Chondrocyte (in vitro differentiated cells): ENCODE measurements at places on chromosomes 7 and 10.
A peak's percentile ranks its signal among the peaks of the same experiment; 100 is the strongest.

GRCh38 chr7:121504482-121504881 is 108.4 kb upstream of the FAM3C start:
- no peak for DNase-seq

DNA sequence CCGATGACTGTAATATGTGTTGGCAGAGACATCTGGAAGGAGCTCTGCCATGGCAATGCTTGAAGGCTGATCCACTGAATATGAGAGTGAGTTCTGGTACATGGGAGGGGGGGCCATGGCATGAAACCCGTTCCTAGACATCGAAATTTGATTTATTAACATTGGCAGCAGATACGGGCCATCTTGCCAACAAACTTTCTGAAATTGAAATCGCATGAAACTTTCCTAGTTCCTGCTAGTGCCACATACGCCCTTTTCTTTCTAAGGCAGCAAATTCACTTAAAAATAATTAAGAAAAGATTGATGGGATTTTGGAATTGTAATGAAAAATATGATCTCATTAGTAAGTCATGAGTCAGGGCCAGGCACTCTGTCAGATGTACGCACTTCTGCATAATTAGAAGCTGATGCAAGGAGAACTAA is 91.8 kb upstream of the KMT2C start:
- DNase-seq, result no peak

DNA sequence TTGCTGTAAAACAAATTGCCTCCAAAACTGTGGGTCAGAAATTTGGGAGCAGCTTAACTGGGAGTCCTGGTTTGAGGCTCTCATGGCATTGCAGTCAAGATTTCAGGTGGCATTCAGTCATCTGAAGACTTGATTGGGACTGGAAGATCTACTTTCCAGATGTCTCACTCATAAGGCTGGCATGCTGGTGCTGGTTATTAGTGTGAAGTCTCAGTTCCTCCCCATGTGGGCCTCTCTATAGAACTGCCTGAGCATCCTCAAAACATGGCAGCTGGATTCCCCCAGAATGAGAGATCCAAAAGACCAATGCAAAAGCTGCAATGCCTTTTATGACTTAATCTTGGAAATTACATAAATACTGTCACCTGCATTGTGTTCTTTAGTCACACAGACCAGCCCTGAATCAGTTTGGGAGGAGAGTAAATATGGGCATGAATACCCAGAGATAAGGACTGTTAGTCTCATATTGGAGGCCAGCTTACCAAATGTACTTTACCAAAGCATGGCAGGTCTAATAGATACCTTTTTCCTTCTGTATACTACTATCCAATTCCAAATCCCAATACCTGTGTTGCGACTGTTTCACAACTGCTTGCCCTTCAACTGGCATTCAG is 6.5 kb upstream of the HERPUD2 start:
- no peak for DNase-seq

GRCh38 chr10:60434418-60435046 is 44.9 kb upstream of the ANK3 start:
- DNase-seq, result no peak

- no peak for DNase-seq
Measured at GRCh38 chr7:96527133-96527827, 182.4 kb downstream of the SEM1 start.

- no peak for DNase-seq
Measured at GRCh38 chr10:51421853-51422252, 277.5 kb downstream of the CSTF2T start.

- no peak for DNase-seq
Measured at GRCh38 chr7:112084520-112084971, 121.7 kb downstream of the DOCK4 start.

- DNase-seq, result peak; percentile 74
Measured at GRCh38 chr10:46516660-46517416, 39.6 kb downstream of the GPRIN2 start.

DNA sequence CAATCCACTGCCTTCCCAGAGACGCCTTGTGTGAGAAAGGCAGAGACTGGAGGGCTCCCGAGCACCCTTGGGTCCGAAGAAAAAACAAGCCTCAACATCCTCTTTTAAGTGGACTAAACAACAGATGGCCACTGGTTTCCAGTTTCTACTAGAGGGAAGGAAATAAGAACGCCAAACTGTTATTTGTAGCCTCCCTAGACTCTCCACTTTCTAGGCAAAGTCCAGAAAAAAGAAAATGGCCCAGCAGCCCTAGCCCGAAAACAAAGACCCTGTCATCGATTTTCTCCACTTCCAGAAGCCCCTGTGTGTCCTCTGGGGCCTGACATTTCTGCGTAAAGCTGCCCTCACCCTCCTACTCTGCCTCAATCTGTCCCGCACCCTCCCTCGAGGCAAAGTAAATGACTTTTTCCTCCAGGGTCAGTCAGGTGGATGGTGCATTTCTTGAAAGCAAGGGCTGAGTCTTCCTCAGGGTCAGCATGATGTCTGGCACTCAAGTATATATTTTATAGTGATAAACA is 6.0 kb downstream of the RGS10 start:
- DNase-seq, result no peak

DNA sequence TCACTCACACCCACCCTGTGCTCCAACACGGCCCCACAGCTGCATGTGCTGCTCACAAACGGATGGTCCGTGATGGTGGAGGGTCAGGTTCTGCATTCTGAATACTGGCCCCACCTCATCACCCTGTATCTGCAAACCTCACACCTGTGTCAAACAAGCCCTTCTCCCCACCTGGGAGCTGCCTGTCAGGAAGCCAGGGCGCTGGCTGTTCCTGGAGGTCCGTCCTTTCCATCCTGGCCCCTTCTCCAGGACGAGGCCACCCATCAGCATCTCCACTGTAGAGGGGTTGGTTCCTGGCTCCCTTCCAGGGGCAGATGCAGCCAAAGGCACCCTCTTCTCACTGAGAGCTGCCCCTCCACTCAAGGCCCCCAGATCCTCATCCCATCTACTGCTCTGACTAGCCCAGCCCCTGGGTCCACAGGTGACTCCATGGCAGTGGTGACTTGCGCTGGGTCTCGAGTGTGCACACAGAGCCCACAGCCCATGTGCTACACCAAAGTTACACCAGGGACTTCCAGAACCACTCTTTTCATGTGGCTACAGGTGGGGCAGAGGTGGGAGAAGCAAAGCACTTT is 229.4 kb downstream of the TNS3 start:
- DNase-seq, result no peak

- DNase-seq, result no peak
Measured at GRCh38 chr7:148650232-148650858, 48.4 kb upstream of the CUL1 start.

DNA sequence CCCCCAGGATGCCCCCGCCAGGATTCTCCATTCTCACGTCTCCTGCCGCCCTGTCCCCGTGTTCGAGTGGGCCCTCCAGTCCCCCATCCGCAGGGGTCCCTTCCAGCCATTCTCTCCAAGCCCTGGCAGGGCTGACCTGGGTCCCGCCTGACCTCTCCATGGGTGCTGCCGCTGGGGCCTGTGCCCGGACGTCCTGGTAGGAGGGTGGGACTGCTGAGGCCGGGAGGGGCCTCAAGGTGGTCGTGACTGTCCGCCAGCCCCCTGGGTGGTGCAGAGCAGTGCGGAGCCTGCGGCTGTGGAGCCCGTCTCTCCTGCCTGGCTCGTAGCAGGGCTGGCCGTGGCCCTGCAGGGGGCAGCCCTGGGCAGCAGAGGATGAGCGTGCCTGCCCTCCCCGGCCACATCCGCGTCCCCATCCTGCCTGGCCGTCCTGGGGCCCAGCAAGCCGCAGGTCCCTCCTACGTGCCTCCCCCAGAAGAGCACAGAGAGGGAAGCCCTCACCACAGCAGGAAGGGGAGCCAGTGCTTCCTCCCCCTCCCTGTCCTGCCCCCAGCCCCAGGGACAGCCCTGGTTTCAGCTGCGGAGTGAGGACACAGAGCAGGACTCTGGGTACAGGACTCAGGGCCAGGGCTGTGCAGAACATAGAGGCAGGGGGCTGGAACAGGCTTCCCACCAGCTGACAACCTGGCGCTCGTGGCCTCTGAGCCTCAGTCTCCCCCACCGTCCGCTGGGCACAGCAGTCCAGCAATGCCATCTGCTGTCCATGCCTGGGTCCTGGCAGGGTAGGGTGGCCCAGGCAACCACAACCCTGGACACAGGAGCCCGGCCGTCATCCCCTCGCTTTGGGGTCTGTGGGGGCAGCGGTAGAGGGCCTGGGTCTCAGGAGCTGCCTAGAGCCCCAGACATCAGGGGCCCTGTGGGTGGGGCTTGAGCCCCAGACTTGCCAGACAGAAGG is 1.5 kb upstream of the GRIFIN start:
- DNase-seq, result peak; percentile 90

- no peak for DNase-seq
Measured at GRCh38 chr10:101597091-101597900, 9.2 kb downstream of the DPCD start.

- DNase-seq, result no peak
Measured at GRCh38 chr7:37448636-37449361, at the start of gene ELMO1. Gene ELMO1 (minus strand): TSS chr7:37448864. CDS start chr7:37342690, 106,174 bp downstream.

GRCh38 chr7:148894591-148894990 is 10.5 kb upstream of the EZH2 start:
- DNase-seq, result no peak

- no peak for DNase-seq
Measured at GRCh38 chr10:113284635-113285034, 268.2 kb upstream of the HABP2 start.

- DNase-seq, result no peak
Measured at GRCh38 chr7:7178906-7179305, 3.4 kb upstream of the C1GALT1 start.

GRCh38 chr7:153445641-153446040 is 606.6 kb upstream of the DPP6 start:
- DNase-seq, result no peak

GRCh38 chr10:24307116-24307515 is 98.2 kb downstream of the KIAA1217 start:
- no peak for DNase-seq

GRCh38 chr7:142720986-142721385 is 28.3 kb upstream of the PRSS1 start:
- no peak for DNase-seq

DNA sequence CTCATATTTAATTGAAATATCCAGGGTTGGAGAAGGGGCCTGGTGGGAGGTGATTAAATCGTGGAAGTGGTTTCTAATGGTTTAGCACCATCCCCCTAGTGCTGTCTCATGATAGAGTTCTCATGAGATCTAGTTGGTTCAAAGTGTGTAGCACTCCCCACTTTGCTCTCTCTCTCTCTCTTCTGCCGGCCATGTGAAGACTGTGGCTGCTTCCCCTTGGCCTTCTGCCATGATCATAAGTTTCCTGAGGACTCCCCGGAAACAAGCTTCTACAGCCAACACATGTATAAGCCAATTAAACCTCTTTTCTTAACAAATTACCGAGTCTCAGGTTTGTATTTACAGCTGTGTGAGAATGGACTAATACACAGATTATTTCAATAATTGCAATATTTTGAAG is 305.8 kb upstream of the KCND2 start:
- no peak for DNase-seq

- DNase-seq, result no peak
Measured at GRCh38 chr7:25696571-25696970, 455.4 kb upstream of the NFE2L3 start.

GRCh38 chr10:62050346-62050892 is 148.9 kb downstream of the ARID5B start:
- DNase-seq, result no peak

- no peak for DNase-seq
Measured at GRCh38 chr10:118843647-118844265, 89.0 kb upstream of the CACUL1 start.

DNA sequence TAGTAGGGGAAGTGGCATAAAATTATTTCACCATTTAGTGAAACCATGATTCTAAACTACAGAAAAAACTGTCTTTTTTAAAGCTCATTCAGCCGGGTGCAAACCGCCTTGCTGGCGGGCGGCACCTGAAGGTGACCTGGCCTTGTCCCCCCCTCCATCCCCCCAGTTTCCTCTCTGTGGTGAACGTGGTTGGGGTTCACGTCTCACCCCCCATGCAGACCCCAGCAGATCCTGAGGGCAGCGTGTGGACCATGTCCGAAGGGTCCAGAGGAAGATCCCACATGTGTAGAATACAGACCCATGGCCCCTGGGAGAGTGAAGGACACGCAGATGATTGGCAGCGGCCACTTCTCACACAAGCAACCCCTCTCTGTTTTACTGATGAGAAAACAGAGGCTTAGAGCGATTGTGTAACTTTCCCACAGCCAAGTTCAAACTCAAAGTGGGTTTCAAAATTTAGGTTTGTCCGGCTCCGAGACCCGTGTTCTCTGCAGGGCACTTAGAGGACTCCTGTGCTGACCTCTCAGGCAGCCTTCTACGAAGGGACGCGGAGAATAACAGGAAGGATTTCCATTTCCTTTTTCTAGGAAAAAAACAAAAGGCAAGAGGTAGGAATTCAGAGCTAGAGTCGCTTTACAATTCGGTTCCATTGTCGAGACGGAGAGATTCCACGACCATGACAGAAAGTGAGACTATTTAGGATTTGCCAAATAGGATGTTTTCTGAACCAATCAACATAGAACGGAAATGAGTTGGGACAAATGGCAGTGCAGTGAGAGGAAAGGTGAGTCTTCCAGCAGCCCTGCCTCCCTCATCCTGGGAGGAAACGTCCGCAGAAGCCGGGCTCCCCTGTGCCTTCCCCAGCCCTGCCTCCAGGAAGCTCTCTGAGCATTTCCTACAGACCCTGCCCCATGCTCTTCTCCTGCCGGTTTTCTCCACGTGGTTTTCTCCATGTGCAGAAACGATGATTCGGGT is 67.6 kb upstream of the PITRM1 start:
- no peak for DNase-seq

DNA sequence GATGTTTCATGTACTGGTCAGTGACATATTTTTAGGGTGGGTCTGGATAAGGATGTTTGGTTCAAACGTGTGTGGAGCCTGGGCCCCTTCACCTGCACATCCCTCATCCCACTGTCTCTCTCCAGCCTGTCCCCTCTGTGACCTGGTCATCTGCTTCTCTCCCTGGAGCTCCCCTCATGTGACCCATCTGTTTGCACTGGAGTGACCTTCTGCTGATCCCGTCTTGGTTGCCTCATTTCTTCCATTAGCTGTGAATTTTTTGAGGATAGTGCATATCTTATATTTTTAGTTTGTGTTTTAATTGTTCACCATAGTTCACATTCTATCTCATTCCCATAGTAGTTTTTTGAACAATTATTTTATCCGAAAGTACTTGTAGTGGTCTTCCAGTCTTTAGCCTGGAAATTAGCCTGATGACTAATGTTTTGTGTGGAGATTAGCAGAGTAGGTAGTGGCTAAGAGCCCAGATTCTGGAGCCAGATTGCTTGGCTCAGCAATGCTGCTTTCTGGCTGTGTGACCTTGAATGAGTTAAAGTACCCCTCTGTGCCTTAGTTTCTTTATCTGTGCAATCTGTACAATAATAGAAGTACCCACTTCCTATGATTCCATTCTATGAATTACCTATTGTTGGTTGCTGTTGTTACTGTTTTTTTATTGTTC is 224.5 kb downstream of the LRMDA start:
- no peak for DNase-seq

GRCh38 chr7:127057918-127058317 is 194.8 kb downstream of the GRM8 start:
- no peak for DNase-seq
